Heart right ventricle (tissue), 16 donors: ENCODE measurements at places on chromosomes 12 and 14. TPM values are rescaled to one million over a fixed set of nuclear protein-coding genes. Genes with fewer than 3 reads are reported as not detected.
A peak's percentile ranks its signal among the peaks of the same experiment; 100 is the strongest.

DNA sequence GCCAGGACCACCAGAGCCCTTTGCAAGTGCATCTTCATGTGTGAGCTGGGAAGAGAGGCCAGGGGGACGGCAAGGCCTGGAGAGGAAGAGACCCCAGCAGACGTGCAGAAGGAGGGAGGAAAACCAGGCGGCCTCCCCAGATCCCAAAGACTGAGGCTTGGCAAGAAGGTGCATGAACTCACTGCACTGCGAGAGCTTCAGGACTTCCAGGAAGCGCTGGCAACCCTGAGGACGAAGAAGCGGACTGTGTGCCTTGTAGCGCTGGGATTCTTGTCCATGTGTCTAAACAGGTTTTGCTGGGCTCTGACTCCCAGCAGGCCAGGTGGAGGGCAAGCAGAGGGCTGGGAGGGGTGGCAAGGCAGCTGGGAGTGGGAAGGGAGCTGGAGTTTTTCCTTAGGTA, 939 bp downstream of the TGFB3 start:
- peaks cover 73% of the 10 kb centered on the region for H3K4me1 ChIP-seq
- H3K27ac ChIP-seq: peak overlapping the region; percentile 93
- H3K27me3 ChIP-seq: no peaks in the 10 kb centered on the region
- no peaks in the 10 kb centered on the region for H3K36me3 ChIP-seq
- no peak for DNase-seq

DNA sequence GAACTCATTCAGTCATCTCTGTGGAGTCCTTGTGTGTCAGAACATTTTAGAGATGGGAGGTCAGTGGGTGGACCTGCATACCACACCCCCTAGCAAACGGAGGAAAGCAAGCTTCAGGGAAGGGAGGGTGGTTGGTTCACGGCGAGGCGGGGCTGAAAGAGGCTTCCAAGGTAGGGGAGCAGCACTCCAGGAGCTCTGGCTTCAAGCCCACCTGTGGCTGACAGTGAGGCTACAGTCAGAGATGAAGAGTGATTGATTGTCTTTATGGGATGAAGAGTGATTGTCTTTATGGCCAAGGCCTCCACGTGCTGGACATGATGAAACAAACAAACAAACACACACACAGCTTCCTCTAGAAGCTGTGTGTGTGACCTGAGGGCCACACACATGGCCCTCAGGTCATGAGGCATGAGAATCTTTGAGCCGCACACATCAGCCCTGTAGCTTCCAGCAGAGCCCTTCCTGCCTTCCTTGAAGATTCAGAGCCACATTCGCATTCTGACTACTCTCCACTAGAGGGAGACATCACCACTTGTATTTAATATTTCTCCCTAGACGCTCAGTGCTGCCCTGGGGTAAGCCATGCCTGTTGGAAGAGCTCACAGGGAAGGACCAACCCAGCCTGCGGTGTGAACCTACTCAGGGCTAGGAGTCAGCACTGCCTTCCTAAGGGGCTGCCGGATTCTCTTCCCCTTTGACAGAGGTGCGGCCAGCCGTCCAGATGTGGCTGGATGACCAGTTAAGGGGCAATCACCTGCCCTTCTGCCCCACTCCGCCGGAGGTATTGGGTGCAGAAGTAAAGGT, 54.4 kb upstream of the KCNA1 start:
- no peak overlapping the region for H3K27ac ChIP-seq
- H3K4me1 ChIP-seq: peaks cover 5% of the 10 kb centered on the region
- no peak overlapping the region for H3K4me3 ChIP-seq
- H3K36me3 ChIP-seq: no peaks in the 10 kb centered on the region
- peak; percentile 60 for DNase-seq

RHOJ gene
- total RNA-seq: 11.5 TPM

STAB2 gene
- 0.07 TPM for total RNA-seq

DNA sequence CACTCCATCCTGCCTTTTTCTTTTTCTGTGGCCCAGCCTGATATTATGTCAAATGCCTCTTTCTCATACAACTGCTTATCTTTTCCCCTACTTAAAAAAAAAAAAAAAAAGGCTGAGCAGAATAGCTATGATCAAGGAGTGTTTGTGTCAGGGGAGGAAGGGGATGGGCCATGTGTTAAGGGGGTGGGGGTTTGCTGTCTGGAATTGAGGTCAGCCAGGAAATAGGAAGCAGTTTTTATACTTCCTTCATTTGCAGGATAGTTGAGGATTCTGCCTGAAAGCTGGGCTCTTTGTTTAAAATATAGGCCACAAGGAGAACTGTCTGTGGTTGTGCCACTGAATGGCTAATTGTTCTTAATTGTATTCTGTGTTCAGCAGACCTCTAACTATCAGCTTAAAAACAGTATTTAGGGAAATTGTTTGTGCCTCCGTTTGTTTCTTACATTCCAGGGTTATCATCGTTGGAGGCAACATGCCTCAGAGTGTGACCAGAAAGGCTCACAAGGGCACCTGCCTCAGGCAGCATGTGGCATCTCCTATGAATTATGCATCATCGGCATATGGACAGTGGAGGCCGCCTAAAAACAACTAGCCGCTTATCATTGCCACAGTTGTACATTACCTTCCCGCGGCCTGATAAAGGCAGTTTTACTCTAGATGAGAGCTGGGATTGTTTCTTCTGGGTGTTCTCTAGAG, 96.0 kb downstream of the SRGAP1 start:
- no peaks in the 10 kb centered on the region for H3K27me3 ChIP-seq
- peaks cover 7% of the 10 kb centered on the region for H3K4me1 ChIP-seq
- DNase-seq: no peak
- H3K4me3 ChIP-seq: no peak overlapping the region
- H3K36me3 ChIP-seq: no peaks in the 10 kb centered on the region
- no peak overlapping the region for H3K27ac ChIP-seq

PTPN6 gene
- total RNA-seq: 4.1 TPM

C3AR1 gene
- 1.1 TPM for total RNA-seq

GRCh38 chr12:101743724-101744472, 4.6 kb upstream of the SYCP3 start:
- no peak overlapping the region for H3K27ac ChIP-seq
- H3K4me3 ChIP-seq: no peak overlapping the region
- DNase-seq: no peak
- no peaks in the 10 kb centered on the region for H3K4me1 ChIP-seq
- H3K27me3 ChIP-seq: no peaks in the 10 kb centered on the region

GRCh38 chr12:41228066-41228820, 40.1 kb downstream of the PDZRN4 start:
- H3K36me3 ChIP-seq: no peaks in the 10 kb centered on the region
- no peaks in the 10 kb centered on the region for H3K27me3 ChIP-seq
- H3K4me3 ChIP-seq: no peak overlapping the region

- H3K4me3 ChIP-seq: no peak overlapping the region
- H3K27me3 ChIP-seq: no peaks in the 10 kb centered on the region
- no peak overlapping the region for H3K27ac ChIP-seq
These were observed 340.3 kb upstream of the ATP2B1 start for GRCh38 chr12:90048918-90049317.

GPR84 gene
- total RNA-seq: not detected
